ENCODE measurements at places on chromosomes 3 and 15.

DNA sequence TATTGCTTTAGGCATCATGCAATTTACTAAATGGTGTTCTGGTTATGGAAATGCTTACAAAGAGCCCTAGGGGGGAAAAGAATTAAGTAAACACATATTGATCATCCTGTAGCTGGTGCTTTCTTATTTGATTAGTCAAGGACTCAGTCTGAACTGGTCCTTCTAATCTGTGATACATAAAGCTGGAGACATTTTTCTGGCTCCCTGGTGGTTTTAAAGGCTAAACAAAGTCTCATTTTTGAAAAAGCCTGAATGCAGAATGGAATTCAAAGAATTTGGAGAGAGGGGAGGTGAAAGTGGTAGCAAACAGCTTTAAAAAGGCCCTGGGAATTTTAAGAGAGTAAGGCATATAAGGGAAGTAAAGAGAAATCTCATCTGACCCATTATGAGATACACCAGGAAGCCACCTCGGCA is 149.7 kb downstream of the RBMS3 start:
- DNase-seq = no peak

DNA sequence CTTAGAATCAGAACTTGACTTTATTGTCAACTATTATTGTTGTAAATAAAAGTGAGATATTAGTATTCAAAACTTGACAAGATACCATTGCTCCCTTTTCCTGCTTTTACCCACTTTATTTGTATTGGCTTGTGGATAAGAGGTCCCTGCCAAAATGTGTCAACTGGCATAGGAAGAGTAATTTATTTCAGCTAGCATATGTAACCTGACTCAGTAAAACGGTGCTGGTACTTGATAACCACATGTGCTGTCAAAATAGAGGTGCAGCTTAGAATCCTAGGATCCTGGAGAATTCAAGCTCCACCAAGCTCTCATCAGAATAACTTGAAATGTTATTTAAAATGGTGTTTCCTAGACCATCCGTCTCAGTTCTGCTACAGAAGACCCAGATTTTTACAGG is 90.2 kb upstream of the TGFBR2 start:
- no peak for DNase-seq

DNA sequence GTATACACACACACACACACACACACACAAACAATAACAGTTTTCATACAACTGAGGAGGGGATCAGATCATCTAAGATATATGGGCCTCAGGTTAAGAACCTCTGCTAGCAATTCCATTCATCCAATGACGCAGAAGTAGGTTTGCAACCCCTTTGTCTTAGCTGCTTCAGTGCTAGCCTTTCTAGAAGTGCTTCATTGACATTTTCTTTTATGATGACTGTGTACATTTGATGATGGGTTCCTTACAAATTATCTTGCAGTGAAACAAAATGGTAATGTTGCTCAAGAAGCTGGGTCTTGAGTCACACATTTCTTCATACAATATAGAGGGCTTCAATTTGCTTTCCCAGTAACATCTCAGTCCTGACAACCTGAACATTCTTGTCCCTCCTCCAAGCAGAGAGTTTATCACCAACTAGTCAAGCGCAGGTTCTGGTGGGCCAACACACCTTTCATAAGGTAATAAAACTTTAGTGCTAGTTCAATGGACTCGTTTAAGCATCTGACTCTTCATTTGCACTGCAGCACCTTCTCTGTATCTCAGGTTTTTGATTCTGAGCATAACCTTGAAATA is 269.5 kb downstream of the CNTN3 start:
- DNase-seq = no peak

DNA sequence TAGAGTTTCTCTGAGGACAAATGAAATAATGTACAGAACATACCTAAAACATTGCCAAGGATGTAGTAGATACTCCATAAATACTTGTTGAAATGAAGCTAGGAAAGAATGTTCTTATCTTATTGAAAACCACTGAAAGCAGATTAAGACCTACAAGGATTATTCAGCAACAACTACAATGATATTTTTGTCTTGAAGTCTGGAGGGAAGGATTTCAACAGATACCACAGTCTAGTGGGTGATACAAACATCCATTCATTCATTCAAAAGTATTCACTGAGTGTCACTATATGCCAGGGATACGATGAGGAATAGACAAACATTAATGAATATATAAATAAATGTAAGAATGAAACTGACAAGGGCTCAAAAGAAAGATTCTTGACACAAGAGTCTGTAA is 74.7 kb upstream of the THBS1 start:
- DNase-seq = no peak

DNA sequence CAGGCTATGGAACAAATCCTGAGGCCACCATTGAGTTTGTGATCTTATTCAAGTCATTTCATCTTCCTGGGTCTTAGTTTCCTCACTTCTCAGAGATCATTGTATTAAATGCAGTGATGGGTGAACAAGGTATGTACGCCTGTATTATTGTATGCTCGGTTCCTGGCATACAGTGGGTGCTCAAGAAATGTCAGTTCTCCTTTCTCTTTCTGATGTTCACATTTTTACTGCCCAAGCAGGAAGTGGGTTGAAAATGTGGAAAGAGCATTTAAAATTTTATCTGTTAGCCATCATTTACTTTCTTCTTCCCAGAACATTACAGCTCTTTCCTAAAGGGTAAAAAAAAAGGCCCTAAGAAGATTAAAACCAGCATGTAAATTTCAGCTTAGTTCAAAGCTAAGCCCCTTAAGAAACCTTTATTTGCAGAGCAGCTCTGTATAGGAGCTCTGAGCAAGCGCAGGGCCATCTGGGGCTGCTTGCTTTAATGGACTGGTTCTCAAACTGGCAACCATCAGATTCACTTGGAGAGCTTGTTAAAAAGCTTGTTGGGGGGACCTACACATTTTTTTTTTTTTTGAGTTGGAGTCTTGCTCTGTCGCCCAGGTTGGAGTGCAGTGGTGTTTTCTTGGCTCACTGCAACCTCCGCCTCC is 179.4 kb downstream of the CHST2 start:
- DNase-seq = no peak

DNA sequence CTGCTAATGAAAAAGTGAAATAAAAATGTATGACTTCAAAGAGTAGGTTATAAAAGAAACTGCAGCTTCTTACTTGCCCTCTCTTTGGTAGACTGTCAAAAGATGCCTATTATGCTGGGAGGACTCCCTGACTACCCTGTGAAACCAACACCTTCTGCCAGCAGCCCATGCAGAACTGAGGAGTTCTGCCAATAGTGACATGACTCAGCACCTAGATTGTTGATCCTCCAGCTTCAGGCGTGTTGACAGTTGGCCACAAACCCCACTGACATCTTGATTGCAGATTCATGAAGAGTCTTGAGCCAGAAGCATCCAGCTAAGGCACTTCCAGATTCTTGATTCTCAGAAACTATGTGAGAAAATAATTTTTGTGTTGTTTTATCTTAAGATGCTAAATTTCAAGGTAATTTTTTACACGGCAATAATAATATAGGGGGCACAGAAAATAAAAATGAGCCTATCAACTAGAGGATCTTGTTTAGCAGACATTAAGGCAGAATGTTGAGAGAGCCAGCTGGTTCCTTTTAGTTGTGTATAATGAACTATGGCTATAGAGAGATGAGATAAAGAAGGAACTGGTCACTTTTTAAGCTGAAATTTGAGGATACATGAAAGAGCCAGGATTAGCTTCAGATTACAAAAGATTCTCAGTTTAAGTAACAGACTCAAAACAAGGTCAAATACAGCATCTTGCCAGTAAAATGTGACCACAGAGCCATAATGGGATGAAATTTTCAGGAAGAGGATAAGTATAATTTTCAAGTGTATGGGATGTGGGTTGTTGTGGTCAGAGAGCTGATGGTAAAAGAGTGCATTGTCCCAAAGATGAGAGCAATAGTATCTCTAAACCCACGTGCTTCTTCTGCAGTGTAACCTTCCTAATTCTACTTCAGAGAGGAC is 588.7 kb upstream of the CBLB start:
- DNase-seq = no peak

GRCh38 chr3:104510131-104510849 is 856.4 kb upstream of the ALCAM start:
- no peak for DNase-seq

DNA sequence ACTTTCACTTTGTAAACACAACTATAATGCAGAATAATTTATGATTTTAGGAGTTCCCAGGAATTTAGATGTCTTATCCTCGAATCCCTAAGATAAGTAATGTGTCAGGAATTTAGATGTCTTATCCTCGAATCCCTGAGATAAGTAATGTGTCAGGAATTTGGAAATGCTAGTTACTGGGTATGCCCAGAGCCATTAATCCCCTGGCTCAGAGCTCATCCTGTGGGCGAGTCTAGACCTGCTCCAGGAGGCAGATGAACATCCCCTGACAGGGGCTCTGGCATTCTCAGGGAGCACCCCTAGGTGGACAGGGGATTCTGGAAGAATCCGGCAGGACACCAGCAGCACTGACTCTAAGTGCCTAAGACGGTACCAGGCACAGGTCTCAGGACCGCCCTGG is 163.3 kb downstream of the ARRDC4 start:
- DNase-seq = no peak

- DNase-seq = no peak
Measured at GRCh38 chr3:156834962-156835535, 8.9 kb downstream of the LEKR1 start.

GRCh38 chr3:197682713-197683112 is 54.0 kb downstream of the RUBCN start:
- DNase-seq = no peak

DNA sequence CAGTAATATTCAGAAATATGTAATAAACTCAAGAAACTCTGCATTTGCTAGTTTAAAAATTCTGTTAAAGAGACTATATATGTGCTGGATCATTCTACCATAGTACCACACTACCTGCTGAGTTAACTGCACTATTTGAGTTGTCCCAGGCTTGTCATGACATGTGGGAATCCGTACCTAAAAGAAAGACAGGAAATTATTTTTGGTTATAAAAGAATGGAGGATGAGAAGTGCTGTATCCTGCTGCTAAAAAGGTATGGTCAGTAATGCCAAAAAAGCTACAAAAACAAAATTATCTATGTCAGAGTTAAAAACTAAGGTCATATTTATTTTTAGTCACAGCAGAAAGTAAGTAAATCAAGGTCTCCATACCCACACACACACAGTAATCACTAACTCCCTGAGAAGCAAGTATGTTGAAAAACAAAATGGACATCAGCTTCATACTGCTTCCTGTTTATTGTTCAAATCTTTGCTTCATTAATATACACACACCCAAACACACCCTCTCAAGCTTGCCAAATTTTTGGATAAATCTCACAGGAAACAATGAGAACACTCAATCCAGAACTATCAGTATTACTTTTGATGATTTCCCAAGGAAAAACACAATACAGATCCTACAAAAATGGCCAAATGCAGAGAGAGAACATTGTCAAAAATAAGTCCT is 33.7 kb downstream of the DENND6A start:
- DNase-seq = no peak

GRCh38 chr3:64067506-64068346 is 44.4 kb upstream of the PSMD6 start:
- DNase-seq = no peak
